ENCODE measurements at places on chromosomes 1 and 21. TPM values are rescaled to one million over a fixed set of nuclear protein-coding genes. Genes with fewer than 3 reads are reported as not detected.

Gene FCGR3A
- 5.3 TPM for total RNA-seq

Gene LRRC41
- 84.3 TPM for total RNA-seq

Gene ELOA
- 45.8 TPM for total RNA-seq

Gene CLDN17
- not detected for total RNA-seq

GRCh38 chr21:45299864-45300785 is 12.4 kb upstream of the POFUT2 start:
- peaks cover 25% of the 10 kb centered on the region for H3K4me1 ChIP-seq
- no peaks in the 10 kb centered on the region for H3K36me3 ChIP-seq
- no peaks in the 10 kb centered on the region for H3K27me3 ChIP-seq

DNA sequence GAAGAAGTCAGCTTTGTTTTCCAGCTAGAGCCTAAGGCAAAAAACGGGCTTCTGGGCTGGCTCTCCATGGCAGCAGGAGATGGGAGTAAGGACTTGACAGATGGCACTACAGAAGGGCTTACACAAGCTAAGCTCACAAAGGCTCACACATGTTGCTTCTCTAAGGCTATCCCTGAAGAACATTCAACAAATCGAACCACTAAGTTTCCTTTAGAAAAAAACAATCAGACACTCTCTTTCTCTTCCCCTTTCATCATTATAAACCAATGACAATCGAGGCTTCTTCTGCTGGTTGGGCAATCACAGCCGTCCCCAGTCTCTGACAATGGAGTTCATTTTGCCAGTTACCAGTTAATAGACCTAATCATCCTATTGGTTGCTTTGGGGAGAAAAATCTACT is 40.5 kb downstream of the TRIT1 start:
- H3K36me3 ChIP-seq = peaks cover 59% of the 10 kb centered on the region
- peaks cover 28% of the 10 kb centered on the region for H3K4me1 ChIP-seq

GRCh38 chr1:25624156-25624555 is 7.6 kb downstream of the MAN1C1 start:
- no peak for DNase-seq
- no peak overlapping the region for H3K4me3 ChIP-seq
- no peaks in the 10 kb centered on the region for H3K27me3 ChIP-seq
- no peak overlapping the region for H3K27ac ChIP-seq
- peaks cover 13% of the 10 kb centered on the region for H3K4me1 ChIP-seq

GRCh38 chr1:197917805-197918651 is 856 bp downstream of the LHX9 start:
- DNase-seq = no peak
- peak overlapping the region; percentile 42 for H3K4me3 ChIP-seq
- peaks cover 65% of the 10 kb centered on the region for H3K4me1 ChIP-seq
- no peaks in the 10 kb centered on the region for H3K36me3 ChIP-seq

GRCh38 chr1:183911285-183911684 is 106.4 kb downstream of the RGL1 start:
- H3K36me3 ChIP-seq = peaks cover 72% of the 10 kb centered on the region
- H3K27ac ChIP-seq = peak overlapping the region; percentile 19
- H3K27me3 ChIP-seq = no peaks in the 10 kb centered on the region
- no peak for DNase-seq
- H3K4me1 ChIP-seq = peaks cover 8% of the 10 kb centered on the region

DNA sequence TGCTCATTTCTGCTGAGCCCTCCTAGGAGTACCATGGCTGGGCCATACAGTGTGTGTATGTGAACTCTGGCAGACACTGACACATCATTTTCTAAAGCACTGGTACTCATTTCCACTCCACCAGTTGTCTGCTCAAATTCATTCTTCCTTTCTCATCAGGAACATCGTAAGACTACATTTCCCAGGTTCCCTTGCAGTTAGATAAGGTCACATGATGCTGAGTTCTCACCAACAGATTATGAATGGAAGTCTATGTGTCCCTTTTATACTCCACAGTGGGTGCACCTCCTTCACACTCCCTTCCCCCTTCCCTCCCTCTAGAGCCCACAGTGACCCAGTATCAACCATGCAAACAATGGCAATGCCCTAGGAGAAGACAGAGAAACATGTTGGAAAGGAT is 38.3 kb upstream of the PAX7 start:
- H3K4me1 ChIP-seq = no peaks in the 10 kb centered on the region
- H3K36me3 ChIP-seq = no peaks in the 10 kb centered on the region
- no peak overlapping the region for H3K27ac ChIP-seq
- H3K4me3 ChIP-seq = no peak overlapping the region

- H3K4me1 ChIP-seq = no peaks in the 10 kb centered on the region
- no peak for DNase-seq
- H3K4me3 ChIP-seq = no peak overlapping the region
These were observed 212.3 kb downstream of the HHIPL2 start for GRCh38 chr1:222335586-222335985.

GRCh38 chr21:30354308-30355005 is 6.1 kb upstream of the KRTAP23-1 start:
- H3K27ac ChIP-seq = no peak overlapping the region
- H3K27me3 ChIP-seq = no peaks in the 10 kb centered on the region
- no peaks in the 10 kb centered on the region for H3K4me1 ChIP-seq
- no peaks in the 10 kb centered on the region for H3K36me3 ChIP-seq

DNA sequence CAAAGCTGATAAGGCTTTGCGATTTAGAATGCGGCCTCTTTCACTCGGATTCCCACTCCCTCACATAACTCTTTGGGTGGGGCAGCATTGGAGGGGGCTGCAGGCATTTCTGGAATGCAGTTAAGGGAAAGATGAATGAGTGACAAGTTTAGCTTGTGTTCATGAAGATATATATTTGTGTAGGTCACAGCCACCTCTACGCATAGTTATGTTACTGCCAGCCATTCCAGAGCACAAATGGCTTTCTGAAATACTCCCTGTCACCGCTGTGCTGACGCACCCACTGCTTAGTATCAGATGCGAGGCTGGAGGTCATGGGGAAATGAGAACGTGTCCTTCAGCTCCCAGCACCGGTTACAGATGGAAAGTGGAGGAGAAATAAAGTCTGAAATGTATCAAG is 54.1 kb upstream of the ATP1A1 start:
- H3K27ac ChIP-seq = no peak overlapping the region
- no peak for DNase-seq
- H3K4me1 ChIP-seq = peaks cover 8% of the 10 kb centered on the region
- no peaks in the 10 kb centered on the region for H3K27me3 ChIP-seq

DNA sequence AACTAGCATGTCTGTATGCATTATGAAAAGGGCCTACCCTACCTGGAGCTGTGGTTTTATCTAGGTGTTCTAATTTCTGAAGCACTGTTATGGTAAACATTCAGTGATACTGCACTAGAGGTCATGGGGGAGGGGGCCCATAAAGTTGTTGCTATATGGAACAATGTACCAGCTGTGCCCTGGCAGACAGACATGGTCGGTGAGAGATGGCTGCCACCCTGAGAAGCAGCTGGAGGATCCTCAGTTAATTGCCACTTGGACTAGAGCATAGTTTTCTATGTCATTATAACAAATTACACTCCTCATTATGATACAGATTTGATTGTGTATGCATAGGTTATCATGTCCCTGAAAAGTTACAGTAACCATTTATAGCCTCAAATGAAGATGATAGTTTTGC is 45.4 kb downstream of the ILDR2 start:
- no peak for DNase-seq
- H3K36me3 ChIP-seq = no peaks in the 10 kb centered on the region
- H3K4me3 ChIP-seq = no peak overlapping the region
- H3K27ac ChIP-seq = no peak overlapping the region
- H3K27me3 ChIP-seq = peaks cover 8% of the 10 kb centered on the region

DNA sequence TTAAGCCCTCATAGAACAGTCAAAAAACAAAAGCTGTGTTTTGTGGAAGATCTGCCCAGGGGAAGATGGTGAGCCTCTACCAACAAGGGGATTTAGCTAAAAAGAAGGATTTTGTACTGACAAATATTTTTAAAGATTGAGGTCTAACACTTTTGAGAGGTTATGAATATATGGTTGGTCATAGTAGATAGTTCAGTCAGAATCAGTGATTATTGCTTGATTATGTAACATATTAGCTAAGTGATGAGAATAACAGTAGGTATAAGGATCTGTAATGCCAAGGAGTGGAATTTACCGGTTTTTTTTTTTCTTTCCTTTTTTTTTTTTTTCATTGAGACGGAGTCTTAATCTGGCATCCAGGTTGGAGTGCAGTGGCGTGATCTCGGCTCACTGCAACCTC is 79.0 kb downstream of the SASS6 start:
- H3K27ac ChIP-seq = no peak overlapping the region
- H3K27me3 ChIP-seq = no peaks in the 10 kb centered on the region
- H3K36me3 ChIP-seq = peaks cover 14% of the 10 kb centered on the region
- no peak for DNase-seq
- no peak overlapping the region for H3K4me3 ChIP-seq
- peaks cover 8% of the 10 kb centered on the region for H3K4me1 ChIP-seq

DNA sequence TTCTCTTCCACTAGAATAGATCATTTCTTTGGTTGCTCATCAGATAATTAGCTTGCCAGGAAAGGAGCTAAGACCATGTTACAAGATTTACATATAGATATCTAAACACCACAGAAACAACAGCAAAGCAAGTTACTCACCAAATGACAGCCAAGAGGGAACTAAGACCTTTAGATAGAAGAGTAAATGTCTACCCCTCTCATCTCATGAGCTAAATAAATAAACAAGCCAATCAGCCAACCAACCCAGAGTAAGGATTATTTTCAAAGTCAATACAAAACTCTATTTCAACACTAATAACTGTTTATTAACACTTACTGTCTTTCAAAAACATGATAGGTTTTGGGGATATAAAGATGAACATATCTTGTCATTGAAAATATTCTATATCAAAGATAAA is 474.7 kb downstream of the LMO4 start:
- no peak for DNase-seq
- no peak overlapping the region for H3K4me3 ChIP-seq
- H3K27me3 ChIP-seq = no peaks in the 10 kb centered on the region
- H3K4me1 ChIP-seq = peaks cover 7% of the 10 kb centered on the region
- no peaks in the 10 kb centered on the region for H3K36me3 ChIP-seq
- H3K27ac ChIP-seq = no peak overlapping the region

DNA sequence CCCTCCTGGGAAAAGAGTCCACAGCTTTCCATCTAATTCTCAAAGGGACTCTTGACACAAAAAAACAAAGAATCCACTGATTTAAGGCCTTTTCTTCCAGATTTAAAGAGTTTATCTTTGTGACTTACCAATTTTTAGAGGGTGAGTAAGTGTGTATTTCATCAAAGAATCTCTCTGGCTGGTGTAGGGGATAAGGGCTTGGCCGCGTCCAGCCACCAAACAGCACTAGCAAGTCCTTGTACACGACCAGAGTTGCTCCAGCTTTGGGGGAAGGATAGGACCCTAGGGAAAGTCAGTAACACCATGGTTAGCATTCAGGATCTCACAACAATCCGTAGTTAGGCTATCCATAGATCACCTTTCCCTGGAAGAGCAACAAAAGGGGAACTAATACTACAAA is 19.5 kb upstream of the CPLANE2 start:
- no peaks in the 10 kb centered on the region for H3K27me3 ChIP-seq
- H3K27ac ChIP-seq = no peak overlapping the region
- peaks cover 36% of the 10 kb centered on the region for H3K36me3 ChIP-seq
- H3K4me1 ChIP-seq = peaks cover 11% of the 10 kb centered on the region
- H3K4me3 ChIP-seq = no peak overlapping the region

- no peak for DNase-seq
- no peak overlapping the region for H3K4me3 ChIP-seq
- no peaks in the 10 kb centered on the region for H3K27me3 ChIP-seq
- no peaks in the 10 kb centered on the region for H3K36me3 ChIP-seq
These were observed 90.7 kb upstream of the GCLM start for GRCh38 chr1:93999840-94000415.

GRCh38 chr21:17191346-17191993 is 321.4 kb upstream of the CXADR start:
- no peak overlapping the region for H3K4me3 ChIP-seq
- H3K36me3 ChIP-seq = no peaks in the 10 kb centered on the region
- H3K27ac ChIP-seq = no peak overlapping the region
- H3K27me3 ChIP-seq = no peaks in the 10 kb centered on the region
- H3K4me1 ChIP-seq = peaks cover 1% of the 10 kb centered on the region
- no peak for DNase-seq
